A549 treated with dexamethasone at 1 μM for 4 hours (cell line): ENCODE measurements at places on chromosomes 16 and 17. TPM values are rescaled to one million over a fixed set of nuclear protein-coding genes. Genes with fewer than 3 reads are reported as not detected.

The ZNF205 gene
- total RNA-seq, result 11.1 to 15.7 TPM (median 14.3 TPM) in 5 replicates

The TP53TG3F gene
- 0.05 to 0.22 TPM (median 0.07 TPM) in 5 replicates for total RNA-seq

The KRT12 gene
- total RNA-seq, result not detected in 5 replicates

The CCL3 gene
- total RNA-seq, result not detected in 5 replicates

The FOXJ1 gene
- total RNA-seq, result 0.65 to 1.4 TPM (median 1.1 TPM) in 5 replicates

The PTRH2 gene
- total RNA-seq, result 95.3 to 123 TPM (median 98.1 TPM) in 5 replicates

The CA5A gene
- total RNA-seq, result not detected in 5 replicates

The CES3 gene
- 2.0 to 3.0 TPM (median 2.6 TPM) in 5 replicates for total RNA-seq

The MARVELD3 gene
- 0.22 to 0.42 TPM (median 0.38 TPM) in 5 replicates for total RNA-seq

The HOXB5 gene
- total RNA-seq, result 0.88 to 2.5 TPM (median 2.0 TPM) in 5 replicates

The CSH1 gene
- total RNA-seq, result not detected in 5 replicates

The OR1F1 gene
- total RNA-seq, result 0.26 to 0.56 TPM (median 0.42 TPM) in 5 replicates

The KRT222 gene
- 0.25 to 0.51 TPM (median 0.38 TPM) in 5 replicates for total RNA-seq

The MYL4 gene
- 0.15 to 0.24 TPM (median 0.22 TPM) in 3 of 5 replicates, not detected in the others for total RNA-seq

The RAPGEFL1 gene
- total RNA-seq, result 1.7 to 3.1 TPM (median 2.9 TPM) in 5 replicates

The MYH1 gene
- not detected in 5 replicates for total RNA-seq
